ENCODE measurements at places on chromosomes 1 and 21.
A peak's percentile ranks its signal among the peaks of the same experiment; 100 is the strongest.

DNA sequence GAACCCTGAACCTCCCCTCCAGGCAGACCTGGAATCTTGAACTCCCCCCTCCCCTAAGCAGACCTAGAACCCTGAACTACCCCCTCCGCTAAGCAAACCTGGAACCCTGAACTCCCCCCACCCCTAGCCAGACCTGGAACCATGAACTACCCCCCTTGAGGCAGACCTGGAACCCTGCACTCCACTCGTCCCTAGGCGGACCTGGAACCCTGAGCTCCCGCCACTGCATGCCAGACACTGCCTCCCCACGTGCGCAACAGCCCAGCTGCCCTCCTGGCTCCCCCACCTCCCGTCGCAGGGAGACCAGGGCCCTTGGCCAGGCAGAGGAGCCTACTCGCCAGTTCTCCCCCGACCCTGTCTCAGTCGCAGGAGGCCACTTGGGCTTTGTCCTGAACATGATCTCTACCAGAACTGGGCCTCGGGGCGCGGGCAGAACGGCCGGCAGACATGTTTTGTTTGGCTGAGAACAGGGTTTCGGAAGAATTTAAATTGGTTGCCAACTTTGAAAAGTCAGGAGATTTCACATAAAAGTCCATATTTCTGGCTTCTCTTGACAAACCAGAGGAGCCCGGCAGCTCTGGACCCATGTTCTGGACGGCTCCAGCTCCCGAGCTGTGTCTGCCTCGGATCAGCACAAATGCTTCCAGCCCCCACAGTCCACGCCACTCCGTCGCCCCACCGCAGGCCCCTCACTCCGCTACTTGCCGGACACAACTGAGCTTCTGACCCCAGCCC lies 9.2 kb upstream of the PLEKHG5 start:
- no peak for DNase-seq

DNA sequence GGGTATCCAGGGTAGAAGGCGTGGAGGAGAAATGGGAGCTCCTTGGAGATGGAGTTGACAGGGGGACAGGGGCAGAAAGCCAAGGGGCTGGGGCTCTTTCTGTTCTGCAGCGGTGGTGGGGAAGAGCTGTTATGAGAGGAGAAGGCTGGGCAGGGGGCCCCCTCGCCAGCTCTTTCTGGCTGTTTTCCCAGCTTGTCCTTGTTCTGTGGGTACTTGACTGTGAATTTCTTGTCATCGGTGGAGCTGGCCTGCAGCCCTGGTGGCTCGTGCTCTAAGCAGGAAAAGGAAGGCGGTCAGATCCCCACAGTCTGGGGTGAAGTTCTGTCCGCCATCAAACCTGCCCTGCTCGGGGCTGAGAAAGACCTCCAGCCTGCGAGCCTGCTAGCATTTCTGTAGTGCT lies 7.6 kb downstream of the ZNF683 start:
- no peak for DNase-seq

DNA sequence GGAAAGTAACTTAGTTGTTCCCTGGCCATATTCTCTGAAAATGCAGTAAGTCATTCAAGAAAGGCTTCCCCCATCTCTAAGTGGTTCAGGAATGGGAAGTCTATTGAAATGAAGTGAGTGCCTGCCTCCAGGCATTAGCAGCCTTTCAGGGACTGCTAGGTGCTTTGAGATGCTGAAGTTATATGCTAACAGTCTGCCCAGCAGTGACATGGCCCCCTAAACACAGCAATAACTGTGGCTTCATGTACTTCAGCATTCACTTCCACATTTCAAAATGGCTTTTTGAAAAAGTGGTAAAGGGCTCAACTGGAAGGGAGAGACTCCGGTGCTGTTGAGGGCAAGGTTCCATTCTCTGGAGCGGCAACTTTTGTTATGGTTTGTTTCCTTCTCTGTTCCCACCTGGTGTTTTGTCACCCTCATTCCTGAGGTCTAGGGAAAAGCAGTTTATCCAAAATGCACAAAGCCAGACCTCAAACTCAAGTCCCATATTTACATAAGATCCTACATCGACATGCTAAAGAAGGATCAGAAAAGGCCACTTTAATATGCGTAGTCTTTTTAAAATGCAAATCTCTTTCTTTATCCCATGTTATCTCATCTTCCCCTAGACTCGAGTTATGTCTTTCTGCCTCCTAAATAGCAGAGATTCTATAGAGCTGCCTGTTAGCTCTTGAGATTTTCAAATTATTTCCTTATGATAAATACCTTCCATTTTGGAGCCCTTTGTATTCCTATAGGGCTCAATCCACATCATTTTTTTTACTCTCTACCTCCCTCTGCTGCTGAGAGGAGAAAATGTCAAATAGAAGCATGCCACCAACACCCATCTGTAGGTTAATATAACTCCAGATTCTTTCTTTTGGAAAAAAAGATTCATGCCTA lies 34.2 kb upstream of the LRRC8C start:
- DNase-seq, result peak; percentile 29

GRCh38 chr1:182303778-182304177 lies 87.8 kb downstream of the GLUL start:
- no peak for DNase-seq

DNA sequence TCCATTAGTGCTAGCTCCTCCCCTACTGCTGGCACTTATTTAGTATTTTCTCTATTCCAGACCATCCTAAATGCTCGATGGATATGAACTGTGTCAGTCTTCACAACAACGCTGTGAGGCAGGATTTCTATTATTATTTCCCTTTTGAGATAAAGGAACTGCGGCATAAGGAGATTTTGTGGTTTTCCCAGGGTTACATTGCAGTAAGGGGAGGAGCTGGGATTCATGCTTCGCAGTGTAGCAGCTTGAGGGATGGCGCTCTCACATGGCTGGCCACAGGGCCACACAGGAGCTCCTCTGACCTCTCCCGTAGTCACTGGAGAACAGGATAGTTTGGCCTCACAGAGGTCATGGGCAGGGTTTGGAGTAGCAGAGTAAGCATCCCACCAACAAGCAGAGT lies 116.9 kb downstream of the BEND5 start:
- no peak for DNase-seq

GRCh38 chr1:44417351-44418021 lies 12.4 kb downstream of the RNF220 start:
- DNase-seq, result no peak

DNA sequence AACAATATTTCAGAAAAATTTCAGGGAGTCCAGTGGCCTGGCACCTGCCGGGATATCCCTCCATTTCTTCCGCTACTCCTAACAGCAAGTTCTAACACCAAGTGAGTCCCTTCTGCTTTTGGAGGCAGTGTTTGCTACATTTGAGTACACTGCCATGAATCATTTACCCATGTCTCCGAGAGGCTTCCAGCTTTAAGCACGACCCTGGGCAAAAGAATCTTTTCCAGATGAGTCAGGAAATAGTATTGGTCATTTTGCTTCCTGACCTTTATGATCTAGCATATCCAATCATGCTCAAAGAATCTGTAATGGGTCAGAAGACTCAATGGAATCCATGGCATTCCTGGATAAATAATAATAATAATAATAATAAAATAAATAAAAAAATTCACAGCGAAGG lies 60.7 kb upstream of the FMN2 start:
- DNase-seq, result no peak

DNA sequence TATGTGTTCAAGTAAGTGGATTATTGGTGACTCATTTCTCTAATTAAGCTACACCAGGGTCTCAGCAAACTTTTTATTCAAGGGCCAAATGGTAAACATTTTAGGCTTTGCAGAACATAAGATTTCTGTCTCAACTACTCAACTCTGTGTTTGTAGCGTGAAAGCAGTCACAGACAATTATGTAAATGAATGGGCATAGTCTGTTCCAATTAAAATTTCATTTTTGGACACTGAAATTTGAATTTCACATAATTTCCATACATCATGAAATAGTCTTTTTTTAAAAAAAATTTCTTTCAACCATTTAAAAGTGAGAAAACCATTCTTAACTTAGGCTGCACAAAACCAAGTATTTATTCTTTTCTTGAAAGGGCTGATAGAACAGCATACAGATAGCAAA lies 50.1 kb downstream of the IL23R start:
- no peak for DNase-seq

GRCh38 chr21:42534421-42535378 lies 21.0 kb downstream of the SLC37A1 start:
- DNase-seq, result no peak

GRCh38 chr1:159700312-159700711 lies 14.1 kb downstream of the CRP start:
- DNase-seq, result no peak
